ENCODE measurements at places on chromosomes 6 and 20.

- no peak for DNase-seq
Observed at GRCh38 chr6:64243618-64244017, 608.0 kb downstream of the PHF3 start.

GRCh38 chr6:57069920-57070331 lies 20.1 kb upstream of the ZNF451 start:
- no peak for DNase-seq

- DNase-seq = no peak
Observed at GRCh38 chr6:107936162-107936909, 21.7 kb downstream of the SEC63 start.

DNA sequence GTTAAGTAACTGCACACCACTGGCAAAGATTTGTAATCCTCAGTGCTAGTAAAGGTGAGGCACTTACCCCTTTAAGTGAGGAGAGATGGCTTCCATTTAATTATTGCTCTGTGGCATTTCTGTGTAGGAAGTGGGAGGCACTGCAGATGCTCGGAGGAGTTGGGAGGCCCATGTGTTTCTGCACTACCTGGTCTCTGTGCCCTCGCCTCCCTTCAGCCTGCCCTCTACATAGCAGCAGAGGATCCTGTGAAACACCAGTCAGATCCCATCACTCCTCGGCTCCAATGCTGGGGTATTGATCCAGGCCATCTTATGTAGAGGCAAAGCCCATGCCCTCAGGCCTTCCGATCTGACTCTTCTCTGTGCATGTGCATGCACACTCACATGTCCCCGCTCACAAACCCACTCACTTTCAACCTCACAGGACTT lies 67.0 kb downstream of the SLX4IP start:
- DNase-seq = no peak
